ENCODE measurements at places on chromosomes 16 and 17. TPM values are rescaled to one million over a fixed set of nuclear protein-coding genes. Genes with fewer than 3 reads are reported as not detected.

DNA sequence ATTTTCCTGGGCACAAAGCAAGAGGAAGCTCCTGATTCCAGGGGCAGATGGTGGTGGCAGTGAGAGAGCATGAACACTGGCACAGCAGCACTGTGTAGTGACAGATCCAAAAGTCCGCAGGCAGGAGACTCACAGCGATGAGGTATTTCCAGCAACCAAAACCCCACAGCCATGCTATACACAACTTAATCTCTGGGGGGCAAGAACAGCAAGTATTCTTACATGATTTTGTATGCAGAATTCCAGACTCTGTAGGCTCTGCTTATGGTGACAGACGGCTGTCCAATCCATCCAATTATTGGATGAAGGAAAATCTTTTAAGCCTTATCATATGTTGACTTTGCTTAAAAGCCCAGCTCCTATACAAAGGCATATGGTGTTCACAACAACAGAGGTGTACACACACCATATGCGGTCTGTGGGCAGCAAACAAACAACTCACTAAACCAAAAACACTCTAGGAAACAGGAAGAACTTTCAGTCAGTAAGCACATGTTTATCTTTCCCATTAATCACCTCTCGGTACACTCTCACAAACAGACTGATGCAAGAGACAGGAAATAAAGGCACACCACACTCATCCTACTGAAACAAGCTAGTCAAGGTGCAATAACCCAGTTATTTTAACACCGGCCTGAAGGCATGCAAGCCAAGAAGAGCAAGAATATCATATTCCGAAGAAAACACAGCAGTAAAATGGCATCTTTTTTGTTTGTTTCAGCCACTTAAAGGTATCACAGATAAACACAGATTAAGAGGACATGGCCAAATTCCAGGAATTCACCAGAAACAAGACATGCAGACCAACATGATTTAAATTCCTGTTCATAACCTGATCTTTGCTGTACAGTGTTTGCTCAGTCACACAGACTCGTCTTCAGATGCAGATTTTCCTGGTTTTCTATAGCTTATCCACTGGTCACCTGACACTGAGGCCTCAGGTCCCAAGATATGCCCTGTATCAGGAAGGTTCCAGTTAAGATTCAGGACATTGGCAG, 47.8 kb downstream of the ERN1 start:
- no peak for DNase-seq

DNA sequence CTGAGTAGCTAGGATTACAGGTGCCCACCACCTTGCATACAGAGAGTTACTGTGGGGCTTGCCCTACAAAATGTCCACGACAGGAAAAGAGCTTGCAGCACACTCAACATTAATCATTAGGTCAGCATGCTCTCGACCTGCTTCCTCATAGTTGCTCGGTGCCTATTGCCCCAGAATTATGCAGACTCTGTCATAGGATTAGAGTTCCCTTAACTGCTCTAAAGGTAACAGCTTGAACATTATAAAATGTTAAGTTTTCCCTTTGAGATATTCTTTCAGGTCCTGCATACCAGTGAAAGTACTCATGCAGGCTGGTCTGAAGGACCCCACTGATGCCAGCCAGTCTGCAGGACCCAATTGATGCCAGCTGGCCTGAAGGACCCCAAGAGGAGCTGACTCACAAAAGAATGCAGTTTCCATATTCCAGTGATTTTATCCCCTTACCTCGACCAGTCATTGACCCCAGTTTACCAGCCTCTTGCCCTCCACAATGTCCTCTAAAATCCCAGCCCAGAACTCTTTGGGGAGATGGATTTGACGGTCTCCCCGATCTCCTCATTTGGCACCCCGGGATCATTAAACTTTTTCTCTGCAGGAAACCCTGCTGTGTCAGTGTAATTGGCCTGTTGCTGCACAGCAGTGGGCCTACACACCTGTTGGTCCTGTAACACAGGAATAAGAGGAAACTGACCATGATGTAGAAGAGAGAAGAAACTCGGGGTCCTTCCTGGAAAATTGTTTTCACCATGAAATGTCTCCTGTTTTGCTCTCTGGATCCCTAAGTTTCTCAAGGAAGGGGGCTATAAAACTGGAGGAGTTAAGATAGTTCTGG, 10.6 kb downstream of the ICAM2 start:
- no peak for DNase-seq

DNA sequence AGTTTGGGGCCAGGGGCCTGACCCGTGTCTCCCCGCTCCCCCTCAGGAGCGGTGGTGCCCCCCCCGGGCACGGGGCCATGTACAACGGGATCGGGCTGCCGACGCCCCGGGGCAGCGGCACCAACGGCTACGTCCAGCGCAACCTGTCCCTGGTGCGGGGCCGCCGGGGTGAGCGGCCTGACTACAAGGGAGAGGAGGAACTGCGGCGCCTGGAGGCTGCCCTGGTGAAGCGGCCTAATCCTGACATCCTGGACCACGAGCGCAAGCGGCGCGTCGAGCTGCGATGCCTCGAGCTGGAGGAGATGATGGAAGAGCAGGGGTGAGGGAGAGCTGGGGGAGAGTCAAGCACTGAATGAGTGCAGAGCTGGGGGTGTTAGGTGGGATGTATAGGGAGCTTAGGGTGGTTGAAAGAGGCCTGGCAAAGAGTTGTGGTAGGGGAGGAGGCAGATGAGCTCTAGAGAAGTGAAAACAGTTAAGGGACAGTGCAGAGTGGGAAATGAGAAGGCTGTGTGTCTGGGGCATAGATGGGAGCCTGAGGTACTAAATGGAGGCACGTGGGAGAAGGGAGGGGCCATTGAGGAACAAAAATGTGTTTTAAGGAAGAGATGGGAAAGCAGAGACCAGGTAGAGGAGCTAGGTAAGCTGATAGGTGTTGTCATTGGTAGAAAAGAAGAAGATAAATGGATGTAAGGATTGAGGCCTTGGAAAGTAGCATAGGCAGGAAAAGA, 4.0 kb downstream of the SRRM2 start:
- DNase-seq = no peak

DNA sequence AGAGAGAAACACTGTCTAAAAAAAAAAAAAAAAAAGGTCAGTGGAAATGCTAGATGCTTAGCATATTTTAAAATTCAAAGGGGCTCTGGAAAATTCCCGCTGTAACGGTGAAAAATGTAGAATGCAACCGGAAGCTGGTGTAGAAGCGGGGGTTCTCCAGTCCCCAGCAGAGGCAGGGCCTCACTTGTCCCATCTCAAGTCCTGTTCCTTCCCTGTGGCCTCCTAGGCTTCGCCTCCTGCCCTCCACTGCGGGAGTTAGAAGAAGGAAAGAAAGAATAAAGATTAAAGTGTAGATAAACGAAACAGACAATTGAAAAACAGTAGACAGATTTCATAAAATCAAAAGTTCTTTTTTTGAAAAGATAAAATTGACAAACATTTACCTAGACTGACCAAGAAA, 14.8 kb upstream of the ZNF287 start:
- no peak for DNase-seq

DNA sequence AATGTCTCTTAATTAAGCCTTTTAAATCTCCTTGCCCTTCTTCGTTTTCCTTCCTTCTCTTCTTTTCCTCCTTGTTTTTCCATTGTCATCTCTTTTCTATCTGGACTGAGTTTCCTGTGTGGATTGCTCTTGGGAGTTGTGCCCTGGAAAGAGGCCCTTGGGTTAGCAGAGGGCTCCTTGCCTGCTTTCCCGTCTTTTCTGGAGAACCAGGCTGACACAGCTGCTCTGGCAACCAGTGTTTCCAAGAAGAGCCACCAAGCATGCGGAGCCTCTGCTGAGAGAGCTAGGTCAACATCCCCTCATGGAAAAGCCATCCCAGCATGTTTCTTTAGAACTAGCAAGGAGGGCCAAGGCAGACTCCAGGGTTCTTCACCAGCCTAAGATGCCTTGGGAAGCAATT, 75.4 kb downstream of the HLF start:
- DNase-seq = no peak

- DNase-seq = peak; percentile 30
Observed at GRCh38 chr17:68295086-68295485, 3.8 kb downstream of the ARSG start.

GRCh38 chr17:57809879-57810278, 40.0 kb downstream of the MRPS23 start:
- no peak for DNase-seq

DNA sequence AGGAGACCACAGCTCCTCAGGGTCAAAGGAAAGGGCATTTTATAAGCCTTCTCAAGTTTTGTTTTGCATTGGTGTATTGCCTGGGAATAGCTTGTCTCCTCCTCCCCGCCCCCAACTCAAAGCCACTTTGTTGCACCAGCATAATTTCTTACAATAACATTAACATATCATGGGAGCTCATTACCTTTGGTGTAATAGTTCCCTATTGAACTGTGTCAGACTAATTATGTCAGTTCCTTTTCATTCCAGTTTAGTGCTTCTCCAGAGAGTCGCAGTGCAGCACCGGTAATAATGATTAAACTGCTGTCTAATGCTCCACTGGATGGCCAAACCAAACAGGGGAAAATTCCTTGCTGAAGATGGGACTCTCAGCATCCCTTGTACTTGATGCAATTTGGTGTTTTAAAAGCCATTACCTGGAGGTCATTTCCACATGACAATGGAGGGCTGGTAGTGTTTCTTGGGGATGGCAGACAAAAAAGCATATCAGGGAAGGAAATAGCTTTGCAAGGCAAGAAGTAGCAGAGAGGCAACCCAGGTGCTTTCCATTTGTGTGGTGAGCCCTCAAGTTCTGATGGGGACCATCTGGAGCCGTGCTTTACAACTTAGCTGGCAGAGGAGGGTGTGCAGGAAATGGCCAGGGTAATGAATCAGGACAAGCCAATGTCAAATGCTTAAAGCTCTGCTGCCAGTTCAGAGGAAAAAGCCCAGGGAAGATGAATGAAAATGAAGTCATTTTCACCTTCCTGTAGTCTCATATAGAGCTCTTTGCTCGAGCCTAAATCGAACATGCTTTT, 91.5 kb upstream of the NLRP1 start:
- DNase-seq = no peak

GRCh38 chr17:50872710-50873424, 6.7 kb upstream of the TOB1 start:
- DNase-seq = peak; percentile 24

GRCh38 chr17:82859431-82860403, 19.9 kb upstream of the ZNF750 start:
- no peak for DNase-seq

DNA sequence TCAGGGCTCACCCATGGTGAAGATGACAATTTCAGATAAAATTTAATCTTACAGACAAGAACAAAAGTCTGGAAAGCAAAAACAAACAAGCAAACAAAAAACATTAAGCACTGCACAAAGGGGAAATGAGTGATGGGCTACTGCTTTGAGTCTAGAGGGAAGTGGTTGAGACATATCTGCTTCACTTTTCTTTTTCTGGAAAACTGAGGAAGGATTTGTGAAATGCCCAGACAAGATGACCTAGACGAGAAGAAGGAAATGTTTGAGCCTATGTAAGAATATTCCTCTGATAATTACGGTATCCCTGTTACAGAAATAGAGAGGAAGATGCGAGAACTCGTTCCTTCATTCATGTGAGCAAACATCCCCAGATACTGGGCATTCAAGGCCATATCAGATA, 11.5 kb upstream of the HYDIN start:
- DNase-seq = no peak

The RUNDC3A gene
- total RNA-seq = 0.13 TPM

The PTX4 gene
- 0.35 TPM for total RNA-seq

The EPN3 gene
- total RNA-seq = not detected

The BFAR gene
- total RNA-seq = 53.3 TPM

The SLC35G6 gene
- not detected for total RNA-seq

All from mesenteric fat pad (tissue), 1 donor.